ENCODE measurements at places on chromosomes 11 and 22.

DNA sequence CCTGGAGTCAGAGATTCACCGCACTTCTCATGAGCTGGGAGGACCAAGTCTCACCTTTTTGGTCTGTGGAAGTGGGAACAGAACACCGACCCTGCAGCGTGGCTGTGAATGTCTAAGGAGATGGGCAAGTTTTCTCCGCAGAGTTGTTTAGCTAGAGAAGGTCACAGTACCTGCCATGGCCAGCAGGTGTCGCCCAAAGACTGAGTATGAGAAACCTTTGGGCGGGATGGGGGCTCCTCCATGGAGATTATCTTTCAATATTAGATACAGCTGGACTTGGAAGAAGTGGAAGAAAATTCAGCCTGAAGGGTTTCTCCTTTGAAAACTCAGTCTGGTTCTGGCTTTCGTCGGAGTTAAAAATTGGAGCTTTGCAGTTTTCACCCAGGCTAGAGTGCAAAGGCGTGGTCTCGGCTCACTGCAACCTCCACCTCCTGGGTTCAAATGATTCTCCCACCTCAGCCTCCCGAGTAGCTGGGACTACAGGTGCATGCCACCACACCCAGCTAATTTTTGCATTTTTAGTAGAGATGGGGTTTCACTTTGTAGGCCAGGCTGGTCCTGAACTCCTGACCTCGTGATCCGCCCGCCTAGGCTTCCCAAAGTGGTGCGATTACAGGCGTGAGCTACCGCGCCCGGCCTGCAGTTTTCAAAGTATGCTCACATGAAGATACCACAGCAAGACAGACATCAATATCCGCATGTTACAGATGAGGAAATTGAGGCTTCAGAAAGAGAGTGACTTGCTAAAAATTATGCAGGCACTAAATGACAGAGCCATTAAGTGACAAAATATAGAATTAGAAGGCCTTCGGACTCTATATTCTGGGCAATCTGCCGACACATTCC, 10.7 kb upstream of the DSCAML1 start:
- DNase-seq = no peak

- no peak for DNase-seq
These were observed 753 bp downstream of the STX3 start for GRCh38 chr11:59755701-59756557.

- no peak for DNase-seq
These were observed 589.0 kb downstream of the OPCML start for GRCh38 chr11:132943357-132943705.

DNA sequence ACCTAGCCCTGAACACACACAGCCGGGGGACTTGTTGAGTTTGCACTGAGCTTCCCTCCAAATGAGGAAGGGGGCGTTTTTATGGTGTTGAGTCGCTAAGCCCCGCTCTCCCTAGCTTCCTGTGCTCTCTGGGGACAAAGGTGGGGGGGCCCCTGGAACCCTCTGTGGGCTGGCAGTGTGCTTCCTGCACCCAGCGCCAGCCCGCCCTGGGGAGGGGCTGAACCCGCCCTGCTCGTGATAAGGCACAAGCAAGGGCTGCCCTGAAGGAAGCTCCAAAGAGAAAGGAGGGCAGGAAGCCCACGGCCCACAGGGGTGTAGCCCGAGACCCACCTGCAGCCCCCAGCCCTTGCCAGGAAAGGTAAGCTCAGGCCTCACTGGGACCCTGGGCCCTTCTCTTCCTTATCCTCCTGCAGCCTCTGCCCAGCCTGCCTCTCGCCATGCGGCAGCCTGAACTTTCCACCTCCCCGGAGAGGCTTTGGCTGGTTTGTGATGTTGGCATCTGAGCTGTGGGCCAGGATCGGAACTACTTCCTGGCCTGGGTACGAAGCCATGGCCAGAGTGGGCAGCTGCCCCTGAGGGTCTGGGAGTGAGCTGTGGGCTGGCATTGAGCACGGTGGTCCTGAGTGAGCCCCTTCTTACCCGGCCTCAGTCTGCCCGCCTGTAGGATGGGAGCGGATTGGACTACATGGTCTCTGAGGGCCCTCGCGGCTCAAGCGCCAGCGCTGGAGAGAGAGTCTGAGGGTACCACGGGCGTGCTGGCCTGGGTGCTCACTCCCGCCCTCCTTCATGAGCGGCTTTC, at the start of gene FERMT3:
TSS of gene FERMT3 (plus strand) at position 265 of the 799 bp plus-strand sequence. CDS start 644 bp downstream, outside the sequence.
- no peak for DNase-seq

- no peak for DNase-seq
These were observed 2.5 kb downstream of the MAML2 start for GRCh38 chr11:96340555-96340885.

DNA sequence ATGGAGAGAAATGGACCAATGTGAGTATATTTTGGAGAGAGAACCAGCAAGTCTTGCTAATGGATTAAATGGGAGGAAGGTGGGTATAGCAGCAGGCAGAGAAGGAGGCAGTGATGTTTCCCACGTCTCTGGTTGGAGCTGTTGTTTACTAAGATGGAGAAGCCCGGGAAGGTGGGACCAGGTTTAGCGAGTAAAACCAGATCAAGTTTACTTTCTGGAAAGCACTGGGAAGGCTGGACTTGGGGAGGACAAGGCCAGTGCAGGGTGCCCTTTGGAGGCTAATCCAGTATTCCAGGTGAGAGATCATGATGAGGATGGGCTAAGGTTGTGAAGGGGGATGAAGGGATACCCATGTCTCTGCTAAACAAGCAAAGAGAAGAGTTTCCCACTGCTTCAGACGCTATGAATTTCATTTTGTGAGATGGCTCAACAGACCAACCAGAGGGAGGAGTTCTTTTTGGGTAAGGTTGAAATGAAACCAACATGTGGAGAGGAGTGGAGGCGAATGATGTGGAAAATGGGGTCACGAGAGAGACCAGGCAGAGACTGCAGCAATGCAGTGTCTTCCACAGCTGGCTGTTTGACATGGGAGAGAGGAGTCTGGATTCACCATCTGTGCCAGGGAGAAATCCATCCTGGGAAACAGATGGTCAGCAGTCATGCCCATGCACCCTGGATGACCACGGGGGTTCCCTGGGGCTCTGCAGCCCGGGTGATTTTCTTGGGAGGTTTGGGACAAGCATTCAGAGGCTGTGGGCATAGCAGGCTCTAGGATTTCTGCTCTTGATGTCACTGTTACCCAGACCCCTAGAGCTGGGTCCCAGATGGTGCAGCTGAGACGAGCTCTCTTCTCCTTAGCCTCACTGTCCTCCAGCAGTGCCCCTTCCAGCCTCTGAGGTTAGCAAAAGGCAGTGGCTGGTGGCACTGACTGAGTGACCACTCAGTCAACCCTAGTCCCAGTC, 24.9 kb downstream of the COMMD9 start:
- DNase-seq = no peak

DNA sequence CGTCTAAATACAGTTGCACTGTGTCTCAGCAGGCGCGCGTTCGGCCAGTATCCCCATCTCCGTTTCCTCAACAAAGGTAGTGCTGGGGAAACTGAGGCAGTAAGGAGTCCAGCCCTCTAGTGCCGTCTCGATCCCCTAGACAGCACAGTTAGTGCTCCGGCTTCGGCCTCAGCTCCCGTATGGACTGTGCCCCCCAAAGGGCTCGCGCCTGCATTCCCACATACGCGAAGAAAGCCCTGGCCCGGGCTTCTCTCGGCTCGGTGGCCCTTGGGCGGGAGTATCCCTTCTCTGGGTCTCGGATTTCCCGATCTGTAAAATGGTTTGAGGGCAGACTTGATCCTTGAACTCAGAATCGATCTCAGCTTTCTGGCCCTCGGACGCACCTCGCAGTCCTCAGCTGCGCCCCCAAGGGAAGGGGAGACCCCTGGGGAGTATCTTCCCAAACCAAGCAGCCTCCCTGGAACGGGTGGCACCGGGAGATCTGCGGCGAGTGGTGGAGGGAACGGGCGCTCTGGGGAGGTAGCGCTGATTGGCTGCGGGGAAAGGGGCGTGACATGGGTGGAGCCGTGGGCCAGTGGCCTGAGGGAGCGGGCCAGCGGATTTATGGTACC, 759 bp upstream of the PEX16 start:
- peak; percentile 40 for DNase-seq

DNA sequence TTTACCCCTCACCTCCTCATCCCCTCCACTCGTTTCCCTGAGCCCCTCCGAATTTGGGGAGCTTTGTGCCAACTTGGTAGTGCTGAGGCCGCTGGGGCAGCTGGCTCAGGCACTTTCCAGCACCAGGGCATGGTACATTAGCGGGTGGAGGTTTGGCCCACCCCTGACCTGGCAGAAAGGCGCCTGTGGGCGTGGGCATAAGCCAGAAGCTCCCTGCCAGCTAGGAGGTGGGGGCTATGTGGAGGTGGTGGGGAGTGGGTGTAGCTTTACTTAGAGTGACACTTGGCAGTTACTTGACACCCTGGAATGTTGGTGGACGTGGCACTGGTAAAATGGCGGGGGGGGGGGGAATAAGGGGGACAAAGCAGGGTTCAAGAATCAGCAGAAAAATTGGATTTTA, 10.3 kb upstream of the IGF2 start:
- DNase-seq = no peak

DNA sequence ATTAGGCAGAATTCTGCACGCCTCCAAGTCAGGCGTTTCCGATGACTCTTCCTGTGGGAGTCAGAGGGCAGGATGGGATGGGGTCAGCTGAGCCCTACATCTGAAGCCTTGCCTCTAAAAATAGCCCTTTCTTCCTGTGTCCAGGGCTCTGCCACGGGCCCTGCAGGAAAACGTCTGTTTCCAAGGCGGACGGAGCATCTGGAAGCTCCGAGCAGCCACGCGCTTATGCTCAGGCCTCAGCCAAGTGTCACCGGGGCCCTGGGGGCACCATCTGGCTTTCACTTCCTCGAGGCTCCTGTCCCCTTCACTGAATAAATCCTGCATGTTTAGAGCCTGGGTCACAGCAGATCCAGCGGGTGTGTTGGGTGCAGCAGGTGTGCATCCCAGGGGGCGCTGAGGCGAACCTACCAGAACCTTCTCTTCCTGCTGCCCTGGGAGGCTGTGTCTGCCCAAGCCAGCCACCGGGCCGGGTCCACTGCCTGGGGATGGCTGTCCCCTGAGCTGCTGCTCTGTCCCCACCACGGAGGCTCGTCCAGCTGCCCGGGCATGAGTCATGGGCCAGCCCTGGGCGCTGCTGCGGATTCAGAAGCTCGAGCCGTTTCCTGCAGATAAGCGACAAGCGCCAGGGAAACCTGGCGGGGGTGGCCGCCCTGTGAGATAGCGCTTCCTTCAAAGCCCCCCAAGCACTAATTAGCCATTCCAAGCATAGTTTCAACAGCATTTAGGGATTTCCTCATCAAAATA, 32.0 kb upstream of the LINC01488 start:
- no peak for DNase-seq

DNA sequence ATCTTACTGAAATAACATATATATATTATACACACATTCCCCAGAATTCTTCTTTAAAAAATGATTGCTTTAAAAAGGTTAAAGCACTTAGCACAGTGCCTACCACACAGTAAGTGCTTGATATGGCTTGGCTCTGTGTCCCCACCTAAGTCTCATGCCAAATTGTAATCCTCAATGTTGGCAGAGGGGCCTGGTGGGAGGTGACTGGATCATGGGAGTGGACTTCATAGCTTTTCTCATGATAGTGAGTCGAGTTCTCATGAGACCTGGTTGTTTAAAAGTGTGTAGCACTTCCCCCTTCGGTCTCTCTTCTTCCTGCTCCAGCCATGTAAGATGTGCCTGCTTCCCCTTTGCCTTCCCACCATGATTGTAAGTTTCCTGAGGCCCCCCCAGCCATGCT, 6.2 kb downstream of the CRYAB start:
- no peak for DNase-seq

DNA sequence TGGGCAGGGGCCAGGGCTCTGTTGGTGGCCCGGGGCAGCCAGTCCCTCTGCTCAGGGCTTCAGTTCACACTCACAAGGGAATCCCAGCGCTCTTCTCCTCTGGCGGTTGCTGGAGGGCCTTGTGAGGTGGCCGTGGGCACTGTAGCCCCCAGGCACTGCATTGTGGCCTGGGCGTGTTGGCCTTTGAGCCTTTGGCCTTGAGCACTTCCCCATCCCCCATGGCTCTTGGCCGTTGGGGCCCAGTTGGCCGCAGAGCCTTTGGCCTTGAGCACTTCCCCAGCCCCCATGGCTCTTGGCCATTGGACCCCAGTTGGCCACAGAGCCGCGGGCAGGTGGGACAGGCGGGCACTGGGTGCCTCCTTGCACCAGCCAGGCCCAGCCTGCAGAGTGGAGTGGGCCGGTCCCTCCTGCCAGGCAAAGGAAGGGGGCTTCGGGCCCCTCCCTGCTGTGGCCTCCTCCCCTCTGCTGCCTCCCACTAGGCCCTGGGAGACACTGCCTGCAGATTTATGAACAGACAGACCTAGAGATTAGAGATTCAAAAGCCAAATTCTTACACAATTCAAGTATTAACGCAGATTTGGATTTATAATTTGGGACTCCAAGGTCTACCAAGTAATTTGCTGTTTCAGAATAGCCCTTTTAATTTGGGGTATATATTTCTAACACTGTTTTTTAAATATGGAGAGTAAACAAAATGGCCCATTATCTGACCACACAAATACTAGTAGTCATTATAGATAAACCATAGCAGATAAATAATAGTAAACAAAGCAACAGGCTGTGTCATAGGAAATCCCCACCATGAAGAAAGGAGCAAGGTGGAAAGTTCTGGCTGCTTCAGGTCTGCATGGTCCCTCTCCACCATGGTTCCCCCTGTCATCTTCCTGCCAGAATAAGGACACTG, 18.2 kb upstream of the TXNRD2 start:
- no peak for DNase-seq

DNA sequence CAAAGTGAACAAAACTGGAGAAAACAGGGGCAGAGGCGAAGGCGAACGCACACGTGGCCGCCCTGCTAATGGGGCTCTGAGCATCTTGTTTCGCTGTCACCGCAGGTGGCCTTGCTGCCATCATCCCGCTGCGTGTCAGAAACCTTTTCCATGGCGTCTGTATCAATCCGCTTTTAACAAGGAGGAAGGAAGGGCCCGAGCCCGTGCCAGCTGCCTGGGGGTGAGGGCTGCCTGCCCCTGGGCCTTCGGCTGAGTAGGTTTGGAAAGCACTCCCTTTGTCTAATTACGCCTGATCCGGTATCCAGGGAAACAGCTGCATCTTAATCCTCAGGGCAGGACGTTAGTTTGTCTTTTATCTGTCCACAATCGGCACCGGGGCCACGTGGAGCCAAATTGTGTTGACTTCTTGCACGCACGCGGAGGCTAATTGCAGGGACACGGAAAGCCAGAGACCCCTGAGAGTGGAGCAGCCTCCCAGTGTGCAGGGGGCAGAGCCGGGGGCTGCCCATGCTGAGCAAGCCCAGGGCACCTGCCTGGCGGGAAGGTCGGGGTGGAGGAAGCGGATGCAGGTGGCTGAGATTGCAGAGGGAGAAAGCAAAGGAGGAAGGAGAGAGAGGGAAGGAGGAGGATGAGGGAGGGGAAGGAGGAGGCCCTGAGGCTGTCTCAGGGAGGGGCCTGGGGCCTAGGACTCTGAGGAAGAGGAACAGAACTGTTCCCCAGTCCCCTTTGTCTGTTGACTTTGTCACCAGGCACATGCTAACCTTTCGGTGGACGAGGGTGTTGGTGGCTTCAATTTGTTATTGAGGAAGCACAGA, 19.2 kb upstream of the TH start:
- DNase-seq = no peak

GRCh38 chr22:38783095-38783615, 10.8 kb downstream of the DNAL4 start:
- no peak for DNase-seq

DNA sequence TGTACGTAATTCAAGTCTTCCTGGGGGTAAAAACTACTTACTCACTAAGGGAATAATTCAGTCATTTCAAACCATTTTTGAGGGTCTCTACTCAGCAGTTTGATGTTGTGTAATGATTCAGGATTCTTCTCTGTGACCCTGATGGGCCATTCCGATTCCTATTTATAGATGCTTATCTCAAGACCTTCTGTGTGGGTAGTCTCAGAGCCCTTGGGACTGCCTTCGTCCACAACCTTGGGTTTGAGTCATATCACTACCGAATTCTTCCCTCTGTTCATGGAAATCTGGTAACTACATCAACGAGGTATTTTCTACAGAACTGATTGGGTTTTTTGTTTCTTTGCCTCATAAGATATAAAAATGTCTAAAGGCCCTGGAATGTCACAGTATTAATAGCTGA, 14.3 kb upstream of the CBX6 start:
- DNase-seq = no peak

Data from LNCaP clone FGC (cell line).